Stimulated activated naive CD4-positive, alpha-beta T cell treated with Interleukin-2 at 50 U/mL for 16 hours (primary cell): ENCODE measurements at places on chromosomes 12 and 14.

DNA sequence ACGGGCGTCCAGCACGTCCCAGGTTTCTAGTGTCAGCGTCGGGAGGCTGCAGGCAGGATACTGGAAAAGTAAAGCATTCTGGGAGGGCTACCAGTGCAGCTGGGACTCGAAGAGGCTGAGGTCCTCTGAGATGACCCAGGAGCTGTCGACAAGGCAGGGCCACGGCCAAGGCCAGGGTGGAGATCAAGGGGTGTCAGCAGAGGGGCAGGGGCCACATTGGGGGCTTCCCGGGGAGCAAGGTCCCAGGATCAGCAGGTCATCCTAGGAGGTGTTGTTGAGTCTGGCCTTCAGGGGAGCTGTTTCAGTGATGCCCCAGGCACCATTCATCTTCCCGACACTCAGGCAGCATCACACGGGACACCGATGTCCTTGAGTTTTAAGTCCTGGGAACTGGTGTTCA lies 377.8 kb upstream of the SFSWAP start:
- DNase-seq, result no peak

DNA sequence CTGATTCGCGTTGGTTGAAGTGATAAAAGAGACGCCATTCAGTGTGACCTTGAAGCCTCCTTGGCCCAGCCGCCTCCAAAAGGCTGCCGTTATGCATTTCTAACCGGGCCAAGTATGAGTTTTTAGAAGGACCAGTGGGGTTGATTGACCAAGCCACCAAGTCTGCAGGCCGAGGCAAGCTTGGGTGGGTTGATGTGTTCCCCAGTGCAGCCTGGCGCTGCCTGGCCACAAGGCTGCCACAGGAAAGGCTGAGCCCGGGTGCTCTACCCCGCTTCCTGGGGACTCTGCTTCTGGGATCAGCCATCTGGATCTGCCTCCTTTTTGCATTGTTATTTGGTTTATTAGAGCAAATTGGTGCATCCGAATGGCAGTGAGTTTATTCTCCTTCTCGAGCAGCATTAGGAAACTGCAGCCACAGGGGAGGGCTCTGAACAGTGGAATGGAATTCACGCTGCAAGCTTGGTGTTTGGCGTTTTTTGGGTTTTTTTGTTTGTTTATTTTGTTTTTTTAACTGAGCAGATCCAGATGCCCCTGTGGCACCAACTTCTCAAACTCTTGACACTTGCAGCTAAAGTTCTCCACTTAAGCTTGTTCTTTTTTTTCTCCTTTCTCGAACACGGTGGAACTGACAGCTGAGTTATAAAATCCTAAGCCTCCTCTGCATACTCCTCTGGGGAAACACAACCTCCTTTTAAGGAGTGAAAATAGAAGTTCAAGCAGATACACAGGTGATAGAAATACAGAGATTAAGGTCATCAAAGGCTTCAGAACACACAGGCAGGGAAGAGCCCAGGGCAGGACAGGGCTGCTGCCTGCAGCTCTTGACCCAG lies 145.4 kb upstream of the FKBP4 start:
- no peak for DNase-seq

GRCh38 chr12:52227606-52228166 lies 5.4 kb upstream of the KRT7 start:
- no peak for DNase-seq

- DNase-seq, result no peak
These were observed 127.5 kb downstream of the MED13L start for GRCh38 chr12:116150001-116150400.

- no peak for DNase-seq
These were observed 90.5 kb downstream of the SLC25A21 start for GRCh38 chr14:37081856-37082255.

DNA sequence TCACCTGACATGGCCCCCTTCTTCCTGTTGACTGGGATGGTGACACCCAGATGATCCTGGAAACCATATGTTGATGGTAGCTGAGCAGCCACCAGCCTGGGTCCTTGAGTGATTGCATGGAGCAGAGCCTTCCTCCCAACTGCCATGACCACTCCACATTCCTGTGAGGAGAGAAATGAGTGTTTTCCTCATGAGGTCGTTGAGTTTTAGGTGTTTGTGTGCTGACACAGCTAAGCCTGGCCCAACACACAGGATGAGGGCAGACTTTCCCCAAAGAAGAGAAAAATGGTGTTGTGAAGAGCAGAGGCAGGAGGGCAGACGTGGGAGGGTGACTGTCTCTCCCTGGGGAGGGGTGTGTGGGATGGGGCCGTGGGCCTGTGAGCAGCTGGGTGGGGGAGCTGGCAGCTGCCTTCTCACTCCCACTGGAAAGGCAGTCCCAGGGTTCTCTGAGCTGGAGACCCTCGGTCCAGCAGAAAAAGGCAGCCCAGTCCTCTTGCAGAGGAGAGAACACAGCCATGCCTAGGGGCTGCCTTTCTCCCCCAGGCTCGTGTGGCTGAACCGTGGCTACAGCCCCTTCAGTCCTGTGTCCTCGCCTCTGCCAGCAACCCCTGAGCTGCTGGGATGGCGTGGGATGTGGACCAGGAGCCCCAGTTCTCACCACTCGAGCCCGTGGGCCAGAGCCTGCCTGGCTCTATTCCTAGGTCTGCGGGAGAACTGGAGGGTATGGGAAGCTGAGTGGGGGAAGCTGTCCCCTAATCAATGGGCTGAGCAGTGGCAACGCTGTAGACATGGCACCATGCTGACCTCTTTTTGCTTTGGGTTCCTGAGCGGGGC lies 257.0 kb downstream of the ADGRD1 start:
- DNase-seq, result no peak
